Caco-2 (cell line): ENCODE measurements at places on chromosomes 6 and 20. TPM values are rescaled to one million over a fixed set of nuclear protein-coding genes. Genes with fewer than 3 reads are reported as not detected.

Gene TCF19
- 19.3 and 20.3 TPM in 2 replicates for total RNA-seq

Gene HLA-DRA
- not detected in 2 replicates for total RNA-seq

Gene TTPAL
- 53.9 and 54.6 TPM in 2 replicates for total RNA-seq

Gene MTFR2
- 15.1 and 18.5 TPM in 2 replicates for total RNA-seq

Gene REM1
- total RNA-seq, result not detected in 2 replicates

Gene BAK1
- total RNA-seq, result 28.5 and 29.4 TPM in 2 replicates

Gene MCCD1
- total RNA-seq, result not detected in 2 replicates

Gene AP5S1
- 14.9 and 17.3 TPM in 2 replicates for total RNA-seq
